ENCODE measurements at places on chromosomes 3 and 15.

DNA sequence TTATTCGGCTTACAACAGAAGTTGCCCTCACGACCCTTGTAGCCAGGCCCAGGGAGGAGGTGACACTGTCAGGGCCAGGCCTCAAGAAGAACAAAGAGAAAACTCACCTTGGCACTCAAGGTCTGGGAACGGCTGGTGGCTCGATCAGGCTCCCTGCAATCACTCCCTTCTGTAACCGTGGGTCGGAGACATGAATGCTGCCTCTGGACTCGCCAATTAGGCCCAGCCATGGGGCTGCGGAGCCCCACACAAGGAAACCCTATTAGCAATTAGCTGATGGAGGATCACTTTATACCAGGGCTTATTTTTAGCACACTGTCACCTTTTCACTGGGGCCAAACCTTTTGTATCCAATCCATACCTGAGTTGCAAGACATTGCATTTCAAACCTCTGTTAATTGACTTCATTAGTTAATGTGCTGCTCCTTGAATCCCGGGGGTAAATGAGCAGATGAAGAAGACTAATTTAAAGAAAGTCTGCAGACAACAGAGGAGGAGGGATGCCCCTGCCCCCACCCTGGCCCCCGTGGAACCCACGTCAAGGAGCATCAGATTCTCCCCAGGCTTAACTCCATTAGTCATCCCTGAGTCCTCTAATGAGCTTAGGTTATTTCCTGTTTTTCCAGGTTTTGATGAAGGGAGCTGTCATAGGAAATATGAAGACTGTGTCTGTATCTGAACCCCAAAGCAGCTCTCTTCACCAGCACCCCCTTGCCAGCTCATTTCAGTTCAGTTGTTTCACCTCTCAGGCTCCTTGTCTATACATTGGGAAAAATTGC is 255.3 kb downstream of the RORA start:
- no peak for DNase-seq

GRCh38 chr3:194305356-194306108 is 45.6 kb downstream of the CPN2 start:
- DNase-seq: no peak

- no peak for DNase-seq
These were observed 185.7 kb downstream of the CGGBP1 start for GRCh38 chr3:87873136-87873535.

GRCh38 chr15:43989938-43990337 is 163.1 kb downstream of the WDR76 start:
- no peak for DNase-seq

GRCh38 chr3:33152363-33153360 is 38.8 kb downstream of the CRTAP start:
- no peak for DNase-seq

- no peak for DNase-seq
These were observed 554.8 kb upstream of the CBLB start for GRCh38 chr3:106423321-106424225.

DNA sequence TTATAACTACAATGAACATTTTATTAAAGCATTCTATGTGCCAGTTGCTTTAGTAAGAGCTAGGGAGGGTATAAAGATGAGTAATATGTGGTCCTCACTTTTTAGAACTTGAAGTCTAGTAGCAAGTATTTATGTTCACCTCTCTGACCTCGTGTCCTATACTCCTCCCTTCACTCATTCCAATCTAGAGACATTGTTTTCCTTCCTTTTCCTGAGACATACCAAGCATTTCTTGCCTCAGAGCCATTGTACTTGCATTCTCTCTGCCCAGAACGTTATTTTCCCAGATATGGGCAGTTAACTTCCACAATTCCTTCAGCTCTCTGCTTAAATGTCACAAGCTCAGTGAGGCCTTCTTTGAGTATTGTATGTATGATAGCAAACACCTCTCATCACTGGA is 408.6 kb downstream of the PDCD6IP start:
- DNase-seq: no peak

- no peak for DNase-seq
These were observed 28.5 kb downstream of the SCG5 start for GRCh38 chr15:32669896-32670611.

DNA sequence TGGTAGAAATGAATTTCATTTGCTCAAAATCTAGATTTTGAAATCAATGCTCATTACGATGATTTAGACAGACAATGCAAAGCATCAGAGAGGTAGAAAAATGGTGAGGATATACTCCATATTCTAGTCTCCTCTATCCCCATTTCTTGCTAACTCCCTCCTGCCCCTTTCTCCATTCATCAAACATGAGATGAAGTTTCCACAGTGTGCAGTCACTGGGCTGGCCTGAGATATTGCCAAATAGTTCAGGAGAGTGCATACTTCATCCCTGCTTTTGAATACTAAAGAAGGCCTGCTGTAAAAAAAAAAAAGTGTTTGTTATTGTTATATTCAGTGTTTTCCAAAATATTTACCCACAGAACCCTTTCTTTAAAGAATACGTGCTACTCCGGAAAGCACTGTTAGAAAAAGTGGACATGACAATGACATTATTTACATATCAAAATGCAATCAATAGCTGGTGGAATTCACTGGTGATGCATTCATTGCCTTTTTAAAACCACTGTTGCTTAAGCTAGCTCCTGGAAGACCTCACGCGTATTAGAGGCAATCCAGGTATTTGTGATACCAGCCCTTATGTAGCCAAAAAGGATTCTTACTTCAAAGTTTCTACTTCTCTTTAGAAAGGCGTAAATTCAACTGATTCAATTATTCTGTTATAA is 247.6 kb upstream of the SOX2 start:
- DNase-seq: no peak

GRCh38 chr15:66621491-66622467 is 56.0 kb upstream of the LCTL start:
- DNase-seq: no peak

- no peak for DNase-seq
These were observed 178.2 kb upstream of the TGFBR2 start for GRCh38 chr3:30428251-30428650.

DNA sequence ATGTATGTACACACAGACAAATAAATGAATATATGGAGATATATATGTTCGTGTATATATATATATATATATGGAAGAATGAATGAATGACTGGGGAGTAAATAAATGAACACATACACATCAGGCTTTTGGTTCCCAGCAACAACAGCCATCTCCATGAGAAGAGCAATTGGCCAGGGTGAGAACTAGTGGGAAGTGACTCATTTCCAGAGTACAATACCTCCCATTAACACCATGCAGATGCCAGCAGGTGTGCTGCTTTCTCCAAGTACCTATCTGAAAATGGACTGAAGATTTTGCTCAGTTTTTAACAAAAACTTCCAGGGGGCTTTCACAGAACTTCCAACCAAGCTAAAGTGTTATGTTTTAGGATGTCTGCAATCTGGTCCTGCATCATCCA is 179.8 kb upstream of the SLC2A2 start:
- no peak for DNase-seq

- DNase-seq: no peak
These were observed 75.7 kb downstream of the TMEM266 start for GRCh38 chr15:76135516-76135915.

DNA sequence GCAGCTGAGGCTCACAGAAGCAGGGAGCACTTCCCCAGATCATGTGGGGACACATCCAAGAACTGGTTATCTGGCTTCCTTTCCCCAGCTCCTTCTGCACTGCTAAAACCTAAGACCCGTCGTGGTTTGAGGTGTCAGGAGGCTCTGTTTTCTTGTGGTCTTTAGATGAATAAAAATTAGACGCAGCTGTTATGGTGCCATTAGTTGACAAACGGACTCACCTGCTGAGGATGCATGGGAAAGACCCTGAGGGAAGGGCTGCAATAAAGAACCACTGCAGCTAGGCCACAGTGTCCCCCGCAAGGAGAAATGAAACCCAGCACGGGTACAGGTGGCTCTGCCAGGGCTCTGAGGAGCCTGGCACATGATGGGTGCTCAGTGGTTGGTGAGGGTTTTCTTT is 99.4 kb downstream of the IQSEC1 start:
- DNase-seq: no peak

GRCh38 chr3:124664804-124665203 is 65.4 kb upstream of the UMPS start:
- no peak for DNase-seq

DNA sequence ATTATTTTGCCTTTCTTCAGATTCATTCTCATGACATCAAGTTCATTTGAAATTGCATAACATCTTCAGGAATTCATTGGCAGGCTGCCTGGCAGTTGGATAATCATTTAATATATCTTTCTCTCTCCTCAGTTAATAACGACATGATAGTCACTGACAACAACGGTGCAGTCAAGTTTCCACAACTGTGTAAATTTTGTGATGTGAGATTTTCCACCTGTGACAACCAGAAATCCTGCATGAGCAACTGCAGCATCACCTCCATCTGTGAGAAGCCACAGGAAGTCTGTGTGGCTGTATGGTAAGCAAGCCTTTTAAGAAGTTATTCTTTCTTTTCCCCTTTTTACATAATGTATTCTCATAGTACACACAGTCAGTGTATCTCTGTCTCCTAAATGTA is 38.2 kb downstream of the TGFBR2 start:
- no peak for DNase-seq

DNA sequence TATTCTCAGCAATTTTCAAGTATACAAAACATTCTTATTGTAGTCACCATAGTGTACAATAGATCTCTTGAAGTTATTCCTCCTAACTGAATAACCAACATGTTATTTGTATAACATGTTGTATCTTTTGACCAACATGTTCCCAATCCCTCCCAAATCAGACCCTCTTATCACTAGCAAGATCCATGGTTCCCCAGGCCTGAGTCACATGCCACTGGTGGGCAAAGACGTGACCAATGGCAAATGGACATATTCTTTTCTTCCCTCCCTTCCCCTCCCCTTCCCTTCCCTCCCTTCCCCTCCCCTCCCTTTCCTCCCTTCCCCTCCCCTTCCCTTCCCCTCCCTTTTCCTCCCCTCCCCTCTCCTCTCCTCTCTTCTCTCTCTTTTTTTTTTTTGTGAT is 45.4 kb downstream of the AMOTL2 start:
- no peak for DNase-seq

- no peak for DNase-seq
These were observed 71.4 kb downstream of the FBXL22 start for GRCh38 chr15:63668601-63669000.

DNA sequence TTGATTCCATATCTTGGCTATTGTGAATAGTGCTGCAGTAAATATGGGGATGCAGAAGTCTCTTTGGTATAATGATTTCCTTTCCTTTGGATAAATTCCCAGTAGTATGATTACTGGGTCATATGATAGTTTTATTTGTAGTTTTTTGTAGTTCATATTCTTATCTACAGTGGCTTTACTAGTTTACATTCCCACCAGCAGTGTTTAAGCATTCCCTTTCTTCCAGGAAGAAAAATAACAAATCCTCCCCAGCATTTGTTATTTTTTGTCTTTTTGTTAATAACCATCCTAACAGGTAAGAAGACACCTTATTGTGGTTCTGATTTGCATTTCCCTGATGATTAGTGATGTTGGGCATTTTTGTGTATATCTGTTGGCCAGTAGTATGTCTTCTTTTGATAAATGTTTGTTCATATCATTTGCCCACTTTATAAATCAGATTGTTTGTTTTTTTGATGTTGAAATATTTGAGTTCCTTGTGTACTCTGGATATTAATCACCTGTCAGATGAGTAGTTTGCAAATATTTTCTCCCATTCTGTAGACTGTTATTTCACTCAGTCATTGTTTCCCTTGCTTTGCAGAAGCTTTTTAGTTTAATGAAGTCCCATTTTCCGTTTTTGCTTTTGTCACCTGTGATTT is 163.3 kb upstream of the THRB start:
- DNase-seq: no peak

GRCh38 chr3:184656829-184657681 is 54.8 kb downstream of the MAGEF1 start:
- peak; percentile 8 for DNase-seq

GRCh38 chr15:100852630-100853029 is 27.0 kb upstream of the ALDH1A3 start:
- no peak for DNase-seq

DNA sequence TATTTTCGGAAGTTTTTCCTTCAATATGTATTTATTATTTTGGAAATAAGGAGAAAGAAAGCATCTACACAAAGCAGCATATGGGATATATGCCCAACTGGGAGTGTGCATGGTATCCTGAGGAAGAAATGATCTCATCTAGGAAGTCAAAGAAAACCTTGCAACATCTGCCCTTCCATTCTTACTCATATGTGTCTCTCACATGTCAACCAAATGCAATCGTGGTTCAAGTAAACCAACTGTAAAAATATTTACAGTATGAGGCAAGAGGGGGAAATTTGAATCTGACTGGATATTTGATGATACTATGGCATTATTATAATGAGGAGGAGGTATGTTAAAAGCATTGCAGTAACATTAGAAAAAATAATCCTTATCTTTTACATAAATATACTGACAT is 3.2 kb upstream of the SCG3 start:
- no peak for DNase-seq

DNA sequence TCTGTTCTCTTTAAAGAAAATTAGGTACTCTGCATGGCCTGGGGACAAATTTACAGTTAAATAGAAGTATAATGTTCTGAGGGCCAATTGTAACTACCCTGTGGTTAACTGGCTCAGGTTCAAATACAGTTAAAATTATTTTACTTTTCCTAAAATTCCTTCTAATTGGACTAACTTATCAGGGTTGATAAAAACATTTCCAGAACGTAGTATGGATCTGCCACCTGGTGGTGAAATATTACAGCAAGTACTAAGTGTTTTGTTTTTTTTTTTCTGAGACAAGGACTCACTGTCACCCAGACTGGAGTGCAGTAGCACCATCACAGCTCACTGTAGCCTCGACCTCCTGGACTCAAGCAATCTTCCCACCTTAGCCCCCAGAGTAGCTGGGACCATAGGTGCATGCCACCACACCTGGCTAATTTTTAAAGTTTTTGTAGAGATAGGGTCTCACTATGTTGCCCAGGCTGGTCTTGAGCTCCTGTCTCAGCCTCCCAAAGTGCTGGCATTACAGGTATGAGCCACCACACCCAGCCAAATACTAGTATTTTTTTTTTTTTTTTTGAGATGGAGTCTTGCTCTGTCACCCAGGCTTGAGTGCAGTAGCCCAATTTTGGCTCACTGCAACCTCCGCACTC is 29.2 kb downstream of the NEO1 start:
- DNase-seq: no peak

DNA sequence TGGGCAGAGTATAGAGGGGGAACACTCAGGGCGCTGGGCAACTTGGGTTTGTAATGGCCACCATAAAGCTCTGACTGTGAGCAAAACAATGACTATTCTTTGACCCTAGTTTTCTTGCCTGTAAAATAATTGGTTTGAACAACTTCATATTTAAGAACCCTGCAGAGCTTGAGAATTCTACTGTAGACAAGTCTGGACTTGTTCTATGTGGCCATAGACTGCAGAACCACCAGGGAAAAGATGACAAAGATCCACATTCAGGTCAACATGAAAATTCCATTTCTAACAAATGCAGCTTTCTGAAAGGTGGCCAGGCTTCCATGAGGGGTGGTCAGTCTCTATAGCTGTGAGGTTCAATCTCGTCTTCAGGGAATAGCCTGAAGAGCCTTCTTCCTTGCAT is 239.4 kb upstream of the LRRN1 start:
- no peak for DNase-seq

Data from NCI-H187 treated with DMSO at 0.1 percent for 48 hours (cell line).